Fibroblast of the conjunctiva (primary cell): ENCODE measurements at places on chromosomes 12 and 14.

DNA sequence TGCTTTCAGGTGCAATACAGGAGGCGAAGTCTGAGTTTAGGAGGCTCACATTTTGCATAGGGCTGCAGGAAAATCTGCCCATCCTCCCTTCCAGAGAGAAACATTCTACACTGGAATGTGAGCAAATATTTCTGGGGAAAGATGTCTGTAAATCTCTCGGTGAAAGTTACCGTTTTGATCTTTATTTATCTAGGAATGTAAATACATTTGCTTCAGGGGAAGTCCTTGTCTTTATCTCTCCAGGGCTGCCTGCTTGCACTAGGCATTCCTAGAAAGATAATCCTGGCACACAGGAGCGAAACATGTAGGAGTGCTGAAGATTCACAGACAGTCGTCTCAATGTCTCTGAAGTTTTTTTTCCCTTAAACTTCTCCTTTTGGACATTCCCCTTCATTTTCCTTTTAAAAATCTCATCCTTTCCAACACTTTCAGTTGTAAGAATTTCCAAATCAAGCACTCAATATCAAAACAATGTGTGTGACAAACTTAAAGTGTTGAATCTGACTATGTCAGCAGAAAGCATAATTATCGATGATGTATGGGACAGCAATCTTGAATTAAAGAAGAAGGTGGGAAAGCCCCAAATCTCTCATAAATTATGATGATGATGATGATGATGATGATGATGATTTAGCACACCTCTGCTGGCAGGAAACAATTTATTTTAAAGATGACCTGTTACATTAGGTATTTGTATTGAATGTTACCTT, 113.4 kb upstream of the RESF1 start:
- no peak for DNase-seq

DNA sequence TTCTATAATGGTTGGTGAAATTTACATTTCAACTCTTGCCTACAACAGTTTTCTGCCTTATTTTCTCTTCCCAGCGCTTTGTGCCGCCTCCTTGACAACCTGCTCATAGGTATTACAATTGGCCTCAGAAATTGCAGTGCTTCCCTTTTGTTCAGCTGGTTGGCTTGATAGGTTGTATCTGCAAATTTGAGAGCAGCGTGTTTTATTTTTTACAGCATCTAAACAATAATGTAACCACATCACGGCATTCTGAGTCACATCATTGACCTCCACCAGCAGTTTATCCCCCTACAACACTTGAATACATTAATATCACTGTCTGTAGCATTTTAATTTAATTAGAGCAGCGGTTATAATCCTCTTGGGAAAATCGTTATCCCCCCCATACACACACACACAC, 99.4 kb downstream of the ETV6 start:
- no peak for DNase-seq

- DNase-seq = no peak
Measured at GRCh38 chr14:75631453-75631831, 29.2 kb downstream of the ERG28 start.

GRCh38 chr14:75833326-75834020, 148.3 kb downstream of the TGFB3 start:
- DNase-seq = no peak

GRCh38 chr12:111444925-111445725, 39.4 kb downstream of the SH2B3 start:
- no peak for DNase-seq

GRCh38 chr12:7637615-7638014, 28.1 kb downstream of the APOBEC1 start:
- no peak for DNase-seq

GRCh38 chr14:33908540-33909223, 42.2 kb downstream of the EGLN3 start:
- no peak for DNase-seq

DNA sequence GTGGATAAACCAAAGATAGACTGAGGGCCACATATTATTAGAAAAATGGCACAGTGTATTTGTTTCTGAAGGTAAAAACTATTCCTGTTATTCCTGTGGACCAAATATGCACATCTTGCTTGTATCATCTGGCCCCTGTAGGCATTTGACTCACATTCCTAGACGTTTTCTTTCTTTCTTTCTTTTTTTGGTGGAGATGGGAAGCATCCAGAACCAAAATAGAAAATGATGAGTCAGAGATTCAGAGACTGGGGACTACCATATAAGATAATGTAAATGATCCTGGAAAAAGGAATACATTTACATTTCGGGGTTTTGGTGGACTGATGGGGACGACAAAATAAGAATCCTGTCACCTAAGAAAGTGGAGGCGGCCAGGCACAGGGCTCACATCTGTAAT, 24.2 kb downstream of the TRIM9 start:
- DNase-seq = no peak

DNA sequence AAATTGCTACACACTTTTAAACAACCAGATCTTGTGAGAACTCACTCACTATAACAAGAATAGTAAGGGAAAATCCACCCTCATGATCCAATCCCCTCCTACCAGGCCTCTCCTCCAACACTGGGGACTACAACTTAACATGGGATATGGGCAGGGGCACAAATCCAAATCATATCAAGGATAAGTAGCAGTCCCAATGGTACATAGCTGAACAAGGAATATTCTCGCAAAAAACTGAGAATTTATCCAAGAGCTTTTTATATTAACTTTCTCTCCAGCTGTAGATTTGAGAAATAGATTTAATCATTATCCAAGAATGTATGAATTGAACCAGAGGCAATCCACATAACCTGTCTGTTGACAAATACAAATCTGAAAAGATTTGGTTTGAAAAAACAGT, 185.2 kb downstream of the TMTC3 start:
- DNase-seq = no peak

DNA sequence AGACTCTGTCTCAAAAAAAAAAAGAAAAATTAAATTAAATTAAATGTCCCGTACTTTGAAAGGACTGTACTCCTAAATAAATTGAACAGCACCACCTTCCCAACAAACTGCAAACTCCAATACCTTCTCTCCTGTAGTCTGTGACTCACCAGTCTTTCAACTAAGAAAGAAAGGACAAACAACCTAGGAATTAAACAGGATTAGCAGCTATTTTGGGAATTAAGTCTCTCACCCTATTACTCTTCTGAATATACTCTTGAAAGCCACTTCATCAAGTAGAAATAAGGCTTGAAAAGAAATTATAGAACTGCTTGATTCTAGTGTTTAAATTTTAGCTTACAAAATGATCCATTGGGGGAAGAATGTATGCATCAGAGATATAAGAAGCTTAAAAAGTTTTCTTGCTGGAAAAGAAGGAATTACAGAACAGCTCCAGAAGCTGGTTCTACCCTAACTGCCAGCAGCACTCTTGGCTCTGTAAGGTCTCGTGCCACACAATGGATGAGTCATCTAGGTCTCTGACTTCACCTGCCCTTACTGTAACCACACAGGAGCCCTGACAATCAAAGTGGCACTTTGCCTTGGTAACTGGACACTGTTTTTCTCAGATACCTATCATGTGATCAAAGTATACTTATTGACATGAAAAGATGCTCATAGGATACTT, 57.0 kb upstream of the CERS5 start:
- DNase-seq = no peak

- DNase-seq = peak; percentile 69
Measured at GRCh38 chr12:98439981-98440581, 75.3 kb upstream of the TMPO start.

DNA sequence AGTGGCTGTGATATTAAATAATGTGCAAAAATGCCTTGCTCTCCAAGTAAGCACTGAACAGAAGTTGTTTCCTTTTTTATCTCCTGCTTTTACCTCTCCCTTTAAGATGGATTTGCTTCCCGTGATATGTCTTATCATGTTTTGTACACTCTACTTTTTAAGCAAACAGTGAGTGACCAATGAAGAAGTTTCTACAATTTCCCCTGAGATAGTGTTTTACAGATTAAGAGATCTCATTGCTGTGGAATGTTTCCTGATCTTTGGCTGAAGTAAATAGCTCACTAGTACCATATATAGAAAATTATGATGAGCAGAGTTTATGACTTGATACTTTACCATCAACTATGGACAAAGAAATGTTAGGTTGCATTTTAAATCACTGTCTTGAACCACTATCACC, 184.8 kb upstream of the PDE3A start:
- DNase-seq = no peak

DNA sequence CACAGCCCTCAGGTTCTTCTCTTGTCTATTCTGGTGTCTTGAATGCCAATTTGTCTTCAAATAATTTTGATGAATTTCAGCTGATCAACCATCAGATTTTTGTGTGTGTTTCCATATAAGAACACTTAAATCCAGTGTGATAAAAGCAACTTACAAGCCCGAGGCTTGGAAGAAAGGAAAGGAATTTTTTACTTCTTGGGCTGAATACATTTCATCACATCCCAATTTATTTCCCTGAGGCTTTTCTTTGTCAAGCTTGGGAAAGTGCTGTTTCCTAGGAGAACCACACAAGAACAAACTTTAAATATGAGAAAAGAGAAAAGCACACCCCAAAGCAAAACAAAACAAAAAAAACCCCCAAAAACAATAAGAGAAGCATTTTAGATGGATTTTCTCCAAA, 26.6 kb downstream of the GPRC5D start:
- no peak for DNase-seq

DNA sequence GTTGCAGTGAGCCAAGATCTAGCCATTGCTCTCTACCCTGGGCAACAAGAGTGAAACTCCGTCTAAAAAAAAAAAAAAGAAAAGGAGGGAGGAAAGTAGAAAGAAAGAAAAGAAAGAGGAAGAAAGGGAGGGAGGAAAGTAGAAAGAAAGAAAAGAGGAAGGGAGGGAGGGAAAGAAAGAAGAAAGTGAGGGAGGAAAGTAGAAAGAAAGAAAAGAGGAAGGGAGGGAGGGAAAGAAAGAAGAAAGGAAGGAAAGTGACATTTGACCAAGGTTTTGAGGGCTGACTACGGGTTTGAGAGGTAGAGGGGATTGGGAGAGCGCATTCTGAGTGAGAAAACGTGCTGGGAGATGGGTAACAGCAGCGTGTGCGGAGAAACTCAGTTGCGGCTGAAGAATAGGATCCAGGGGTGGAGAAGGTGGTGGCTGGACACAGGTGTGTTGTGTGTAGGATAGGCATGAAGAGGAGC, 521 bp upstream of the PAPLN start:
- no peak for DNase-seq

- no peak for DNase-seq
Measured at GRCh38 chr12:117134059-117134458, 34.8 kb upstream of the TESC start.

GRCh38 chr12:129868575-129868974, 35.2 kb downstream of the TMEM132D start:
- no peak for DNase-seq

- DNase-seq = no peak
Measured at GRCh38 chr12:103814436-103814835, 26.6 kb downstream of the NT5DC3 start.

- DNase-seq = no peak
Measured at GRCh38 chr12:27502021-27502435, 22.0 kb upstream of the PPFIBP1 start.

DNA sequence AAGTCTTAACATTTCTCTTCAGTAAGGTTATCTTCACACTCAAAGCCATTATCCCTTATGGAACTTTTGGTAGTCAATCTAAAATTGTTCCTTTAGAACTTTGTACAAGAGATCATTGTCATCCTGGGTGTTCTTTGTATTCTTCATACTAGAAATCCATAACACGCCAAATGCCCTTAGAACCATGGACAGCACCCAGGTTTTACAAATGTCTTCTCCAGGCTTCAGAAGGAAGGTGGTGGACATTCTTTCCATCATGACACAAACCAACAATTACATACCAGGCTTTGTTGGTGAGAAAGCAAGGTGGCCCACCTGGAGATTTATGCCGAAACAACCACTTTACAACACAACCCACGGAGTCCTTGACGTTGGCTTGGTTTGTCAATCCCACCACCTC, 365.6 kb upstream of the TBX3 start:
- DNase-seq = no peak

DNA sequence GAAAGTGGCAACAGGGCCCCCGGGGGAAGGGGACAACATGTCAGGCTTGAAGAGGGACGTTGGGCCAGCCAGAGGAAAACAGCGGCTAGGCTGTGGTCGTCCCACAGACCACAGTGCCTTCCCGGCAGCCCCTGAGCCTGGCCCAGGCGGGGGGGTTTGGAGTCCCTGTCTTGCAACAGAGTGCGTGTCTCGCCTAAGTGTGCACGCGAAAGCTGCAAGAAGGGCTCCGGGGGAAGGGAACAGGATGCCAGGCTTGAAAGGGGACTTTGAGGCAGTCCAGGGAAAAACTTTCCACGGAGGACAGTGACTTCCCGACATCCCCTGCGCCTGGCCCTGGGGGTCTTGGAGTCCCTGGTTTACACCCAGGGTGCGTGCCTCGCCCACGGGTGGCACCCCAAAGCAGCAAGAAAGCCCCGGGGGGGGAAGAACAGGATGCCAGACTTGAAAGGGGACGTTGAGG, 157.5 kb upstream of the ALG10B start:
- DNase-seq = no peak

DNA sequence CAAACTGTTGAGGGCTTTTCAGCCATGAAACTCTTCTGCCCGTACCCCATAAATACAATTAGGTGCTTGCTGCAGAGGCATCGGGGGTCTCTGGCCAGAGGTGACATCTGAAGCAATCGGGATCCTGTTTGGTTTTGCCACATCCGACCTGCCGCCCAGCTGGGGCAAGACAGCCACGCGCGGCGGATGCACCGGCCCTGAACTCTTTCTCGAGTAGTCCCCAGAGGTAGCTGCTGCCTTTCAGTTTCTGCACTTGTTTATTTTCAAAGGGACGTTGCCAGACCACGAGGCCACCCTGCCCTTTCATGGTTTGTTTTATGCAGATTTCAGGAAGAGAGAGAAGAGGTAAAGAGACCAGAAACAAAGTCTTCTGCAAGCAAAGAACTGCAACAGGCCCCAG, 10.6 kb upstream of the MLXIP start:
- no peak for DNase-seq

- DNase-seq = no peak
Measured at GRCh38 chr12:12788131-12788530, 2.7 kb downstream of the APOLD1 start.

DNA sequence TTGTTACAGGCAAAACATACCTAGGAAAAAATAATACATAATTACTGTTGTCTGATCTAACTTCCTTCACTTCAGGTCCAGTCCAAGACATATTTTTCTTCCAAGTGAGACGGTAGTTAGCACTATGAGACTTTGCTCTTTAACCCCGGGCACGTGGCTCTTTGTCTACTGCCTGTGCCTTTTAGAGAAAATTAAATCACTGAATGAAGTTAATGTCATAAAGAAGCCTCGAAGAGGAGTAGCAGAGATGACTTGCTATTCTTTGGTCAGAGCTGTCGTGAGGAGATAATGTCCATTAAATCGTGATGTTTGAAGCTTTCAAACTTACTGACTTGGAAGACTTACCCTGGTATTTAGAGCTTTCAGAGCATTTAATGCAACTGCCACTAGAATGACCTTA, 8.7 kb downstream of the TESPA1 start:
- DNase-seq = no peak

- DNase-seq = peak; percentile 39
Measured at GRCh38 chr12:27592548-27592947, 68.5 kb downstream of the PPFIBP1 start.

GRCh38 chr14:103684871-103685270, 30.4 kb downstream of the XRCC3 start:
- no peak for DNase-seq

- peak; percentile 63 for DNase-seq
Measured at GRCh38 chr12:6326316-6327228, 15.3 kb downstream of the TNFRSF1A start.
